Hepatocyte (in vitro differentiated cells): ENCODE measurements at places on chromosomes 13 and 19.

- DNase-seq, result no peak
Measured at GRCh38 chr13:86269511-86269910, 470.3 kb upstream of the SLITRK6 start.

DNA sequence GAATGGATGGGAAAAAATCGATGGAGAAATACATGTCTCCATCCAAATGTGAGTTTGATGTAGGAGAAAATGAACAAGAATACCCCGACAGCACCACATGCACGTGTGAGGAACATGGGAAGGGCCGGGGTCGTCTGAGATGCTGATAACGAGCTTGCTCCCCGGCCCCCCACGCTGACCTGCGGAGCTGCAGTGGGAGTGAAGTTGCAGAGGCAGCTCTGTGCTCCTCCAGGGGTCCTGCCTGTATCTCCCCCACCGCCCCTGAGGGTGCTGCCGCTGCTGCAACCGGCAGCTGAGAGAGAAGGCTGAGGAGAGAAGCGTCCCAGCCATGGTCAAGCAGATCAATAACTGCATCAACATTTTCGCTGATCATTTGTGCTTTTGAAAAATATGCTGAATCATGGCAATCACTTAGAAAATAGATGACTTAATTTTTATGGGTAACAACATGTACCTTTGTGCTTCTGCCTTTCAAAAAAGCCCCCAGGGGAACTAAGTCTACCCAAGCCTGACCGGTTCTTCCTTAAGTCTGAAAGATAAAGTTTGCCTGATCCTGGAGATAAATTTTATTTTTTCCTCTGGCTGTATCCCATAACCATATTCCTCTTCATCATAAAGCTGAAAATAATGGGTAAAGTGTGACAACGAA lies 18.2 kb upstream of the NAXD start:
- no peak for DNase-seq

- peak; percentile 68 for DNase-seq
Measured at GRCh38 chr13:51895906-51896888, 34.4 kb downstream of the CCDC70 start.

- no peak for DNase-seq
Measured at GRCh38 chr13:31119966-31120700, 41.6 kb downstream of the HSPH1 start.

- no peak for DNase-seq
Measured at GRCh38 chr19:58401840-58402421, 6.5 kb downstream of the RNF225 start.

- peak; percentile 78 for DNase-seq
Measured at GRCh38 chr13:28324181-28324789, 170.6 kb downstream of the FLT1 start.

- DNase-seq, result no peak
Measured at GRCh38 chr13:98761126-98761985, 8.9 kb upstream of the SLC15A1 start.

GRCh38 chr13:89936256-89936655 lies 1411.2 kb upstream of the MIR17HG start:
- DNase-seq, result no peak

GRCh38 chr19:56333506-56333905 lies 18.9 kb upstream of the ZSCAN5A start:
- DNase-seq, result peak; percentile 77

DNA sequence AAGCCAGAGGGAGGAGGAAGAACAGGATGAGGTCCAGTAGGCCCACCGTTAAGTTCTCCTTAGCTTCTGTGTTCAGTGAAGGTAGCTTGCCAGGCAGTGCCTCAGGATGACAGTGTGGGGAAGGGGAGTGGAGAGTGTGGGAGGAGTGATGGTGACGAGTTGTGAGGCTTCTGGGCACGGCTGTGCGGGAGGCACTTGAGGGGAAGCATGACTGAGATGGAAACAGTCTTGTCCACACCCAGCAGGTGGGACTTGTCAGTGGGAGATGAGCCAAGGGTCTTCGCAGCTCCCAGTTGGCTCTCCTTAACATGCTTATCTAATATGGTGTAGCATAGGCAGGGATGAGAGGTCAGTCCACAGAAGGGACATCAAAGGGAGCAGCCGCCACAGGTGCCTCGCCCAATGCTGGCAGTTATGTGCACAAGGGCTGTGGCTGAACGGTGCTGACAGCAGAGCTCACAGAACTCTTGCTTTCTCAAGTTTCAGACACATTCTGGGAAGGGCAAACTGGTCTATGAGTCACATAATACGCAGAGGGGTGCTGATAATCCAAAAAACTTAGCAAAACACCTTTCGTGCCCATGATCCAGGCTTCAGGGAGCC lies 47.5 kb downstream of the OXGR1 start:
- peak; percentile 51 for DNase-seq

DNA sequence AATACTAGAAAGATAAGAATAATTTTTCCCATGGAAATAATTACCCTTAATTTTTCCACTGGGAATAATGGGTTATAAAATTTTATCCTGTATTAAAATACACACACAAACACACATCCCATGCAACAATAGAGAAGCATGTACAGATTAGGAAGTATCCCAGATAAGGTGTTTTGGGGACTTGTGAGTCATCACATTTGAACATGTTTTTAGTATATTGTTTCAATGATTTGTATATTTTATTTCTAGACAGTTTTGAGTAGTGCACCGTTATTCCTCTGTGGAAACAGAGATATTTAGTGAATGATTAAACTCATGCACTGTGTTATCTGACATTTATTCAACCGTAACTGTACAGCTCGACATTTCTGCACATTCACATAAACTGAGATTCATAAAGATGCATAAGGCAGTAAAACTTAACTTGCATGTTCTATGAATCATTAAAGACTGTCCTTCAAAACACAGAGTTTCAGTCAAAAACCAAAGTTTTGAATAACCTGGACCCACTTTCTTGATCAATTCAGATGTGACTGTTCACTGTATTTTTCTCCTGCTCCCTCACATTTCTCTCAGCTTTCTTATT lies 30.1 kb downstream of the KLF12 start:
- DNase-seq, result no peak

DNA sequence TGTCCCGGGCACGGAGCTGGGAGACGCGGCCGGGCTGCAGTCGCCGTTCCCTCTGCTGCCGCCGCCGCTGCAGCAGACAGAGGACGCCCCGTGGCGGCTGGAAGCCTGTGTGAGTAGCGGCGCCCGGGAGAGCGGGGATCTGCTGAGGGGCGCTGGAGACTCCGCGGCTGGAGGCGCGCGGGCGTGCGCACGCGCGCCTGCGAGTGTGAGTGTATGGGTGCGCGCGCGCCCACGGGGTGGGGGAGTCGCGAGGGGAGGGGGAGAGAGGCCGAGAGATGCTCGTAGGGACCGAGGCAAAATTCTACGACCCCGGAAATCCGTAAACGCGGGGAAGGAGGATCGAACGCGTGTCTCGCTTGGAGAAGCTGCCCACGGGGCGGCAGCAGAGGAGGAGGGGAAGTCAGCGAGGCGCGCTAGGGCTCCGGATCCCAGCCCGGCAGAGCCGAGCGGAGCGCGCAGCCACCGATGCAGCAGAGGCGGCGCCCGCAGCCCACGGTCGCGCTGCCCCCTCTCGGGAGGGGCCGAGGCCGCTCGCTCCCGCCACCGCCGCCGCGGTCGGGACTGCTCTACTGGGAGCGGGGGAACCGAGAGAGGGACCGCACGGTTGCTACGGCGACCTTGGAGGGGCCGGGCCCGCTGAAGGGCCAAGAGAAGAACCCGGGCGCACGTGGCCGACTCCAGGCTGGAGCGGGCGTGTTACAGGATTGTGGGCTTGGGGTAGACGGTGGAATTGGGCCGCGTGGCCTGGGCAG lies at the start of gene ENOX1:
TSS of gene ENOX1 (minus strand) at position 207 of the 752 bp plus-strand sequence.
- peak; percentile 89 for DNase-seq

DNA sequence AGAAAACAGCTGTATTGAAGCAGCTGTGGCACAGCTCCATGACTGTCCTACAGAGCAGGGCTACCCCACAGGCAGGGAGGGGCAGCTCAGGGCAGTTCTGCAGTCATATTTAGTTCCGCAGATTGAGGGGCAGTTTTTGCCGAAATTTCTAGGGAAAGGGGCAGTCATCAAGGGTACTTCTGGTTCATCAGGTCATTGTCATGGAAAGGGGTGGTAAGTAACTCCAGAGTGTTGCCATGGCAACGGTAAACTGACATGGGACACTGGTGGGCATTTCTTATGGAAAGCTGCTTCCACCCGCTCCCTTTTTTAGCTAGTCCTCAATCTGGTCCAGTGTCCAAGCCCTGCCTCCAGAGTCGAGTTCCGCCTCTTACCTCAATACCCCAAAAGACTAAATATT lies 702.8 kb downstream of the LIG4 start:
- no peak for DNase-seq

DNA sequence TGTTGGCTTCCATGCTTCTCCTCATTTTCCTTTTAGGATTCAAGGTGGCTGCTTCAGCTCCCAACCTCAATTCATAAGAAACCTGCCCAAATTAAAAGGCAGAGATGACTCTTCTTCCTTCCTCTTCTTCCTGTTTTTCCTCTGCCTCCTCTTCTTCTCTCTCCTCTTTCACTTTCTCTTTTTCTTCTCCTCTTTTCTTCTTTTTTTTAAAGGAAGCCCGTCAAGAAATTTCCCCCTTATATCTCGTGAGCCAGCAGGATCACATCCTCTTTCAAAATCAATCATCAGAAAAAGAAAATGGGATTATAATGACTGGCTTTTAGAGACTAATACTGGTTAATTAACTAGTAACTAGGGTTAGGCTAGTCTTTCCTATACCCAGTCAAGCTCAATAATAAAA lies 220.3 kb downstream of the NBEA start:
- no peak for DNase-seq

- no peak for DNase-seq
Measured at GRCh38 chr13:48296528-48296927, 7.0 kb upstream of the RB1 start.

- no peak for DNase-seq
Measured at GRCh38 chr19:6062274-6062673, 48.0 kb downstream of the RFX2 start.

- no peak for DNase-seq
Measured at GRCh38 chr13:59680429-59681024, 483.2 kb downstream of the DIAPH3 start.

DNA sequence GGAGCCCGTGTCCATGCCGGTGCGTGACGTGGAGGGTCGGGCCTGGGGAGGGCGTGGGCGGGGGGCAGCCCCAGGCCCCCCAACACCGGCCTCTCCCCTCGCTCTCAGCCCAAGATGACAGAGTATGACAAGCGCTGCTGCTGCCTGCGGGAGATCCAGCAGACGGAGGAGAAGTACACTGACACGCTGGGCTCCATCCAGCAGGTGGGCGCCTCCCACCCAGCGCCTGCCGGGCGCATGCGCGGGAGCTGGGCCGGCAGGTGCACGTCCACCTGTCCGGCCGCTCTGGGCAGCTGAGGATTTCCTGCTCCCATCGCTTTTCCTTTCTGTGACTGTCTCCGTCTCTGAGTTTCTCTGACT lies 49.8 kb downstream of the VAV1 start:
- DNase-seq, result no peak

DNA sequence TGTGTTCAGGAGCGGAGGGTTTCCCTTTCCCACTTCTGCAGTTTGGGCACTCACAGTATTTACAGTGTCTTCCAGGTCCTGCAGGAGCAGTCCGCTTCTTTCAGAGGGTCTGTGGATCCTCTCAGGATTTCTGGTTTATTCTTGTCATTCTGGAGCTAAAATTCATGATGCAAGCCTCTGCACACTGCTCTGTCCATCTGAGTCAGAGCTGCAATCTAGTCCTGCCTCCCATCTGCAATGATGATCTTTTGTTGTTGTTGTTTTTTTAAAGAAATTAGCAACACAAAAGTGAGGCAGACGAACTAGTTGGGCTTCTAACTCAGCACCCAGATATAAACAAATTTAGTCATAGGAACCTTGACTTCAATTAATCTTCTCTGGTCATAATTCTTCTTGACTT lies 86.5 kb downstream of the DLEU7 start:
- DNase-seq, result no peak

DNA sequence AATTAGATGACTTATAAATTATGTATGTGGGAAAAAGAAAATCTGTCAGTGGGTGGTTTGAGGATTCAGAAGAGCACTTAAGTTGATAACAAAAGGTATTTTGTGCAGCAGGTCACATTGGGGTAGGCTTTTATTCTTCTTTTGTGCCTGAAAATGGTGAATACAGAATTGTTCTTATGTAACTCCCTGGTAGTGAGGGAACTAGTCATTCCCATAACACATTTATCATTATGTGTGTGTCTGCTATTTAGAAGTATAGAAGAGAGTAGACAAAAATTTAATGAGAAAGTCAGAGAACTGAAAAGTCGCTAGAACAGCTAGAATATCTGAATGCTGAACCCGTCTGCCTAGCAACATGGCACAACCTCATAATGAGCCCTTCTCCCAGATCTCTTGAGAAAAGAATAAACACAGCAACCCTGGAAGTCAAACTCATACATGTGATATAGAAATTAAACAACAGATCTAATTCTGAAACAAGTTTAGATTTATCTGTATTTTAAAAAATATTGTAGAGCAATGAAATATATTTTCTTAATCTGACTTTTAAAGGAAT lies 111.8 kb upstream of the EDNRB start:
- DNase-seq, result no peak

DNA sequence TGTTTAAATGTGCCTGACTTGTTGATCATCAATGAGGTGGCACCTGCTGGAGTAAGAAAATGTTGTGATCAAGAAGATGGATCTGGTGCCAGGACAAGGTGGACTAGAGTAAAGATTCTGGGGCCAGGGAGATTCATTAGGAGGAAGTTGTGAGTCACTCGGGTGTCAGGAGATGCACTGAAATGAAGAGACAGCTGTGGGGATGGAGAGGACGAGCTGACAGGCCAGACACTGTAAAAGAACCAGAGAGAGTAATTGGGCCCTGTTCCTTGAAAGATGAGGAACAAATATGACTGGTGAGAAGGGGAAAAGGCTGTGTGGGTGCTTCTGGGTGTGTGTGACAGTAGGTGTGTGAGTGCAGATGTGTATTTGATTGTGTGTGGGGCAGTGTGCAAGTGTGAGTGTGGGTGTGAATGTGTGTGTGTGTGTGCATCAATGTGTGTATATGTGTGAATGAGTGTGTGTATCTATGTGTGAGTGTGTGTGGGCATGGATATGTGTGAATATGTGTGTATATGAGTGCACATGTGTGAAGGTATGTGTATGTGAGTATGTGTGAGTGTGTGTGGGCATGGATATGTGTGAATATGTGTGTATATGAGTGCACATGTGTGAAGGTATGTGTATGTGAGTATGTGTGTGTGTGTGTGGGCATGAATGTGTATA lies 260.5 kb downstream of the RFC3 start:
- no peak for DNase-seq
